ENCODE measurements at places on chromosomes 6 and 20.
A peak's percentile ranks its signal among the peaks of the same experiment; 100 is the strongest.

GRCh38 chr6:148441454-148441911 lies 98.8 kb downstream of the SASH1 start:
- DNase-seq = no peak

GRCh38 chr6:27502508-27503435 lies 29.9 kb upstream of the ZNF184 start:
- DNase-seq = no peak

GRCh38 chr6:87661016-87661415 lies 41.0 kb downstream of the AKIRIN2 start:
- no peak for DNase-seq

GRCh38 chr6:100088009-100088408 lies 94.0 kb upstream of the MCHR2 start:
- no peak for DNase-seq

GRCh38 chr6:169897601-169898358 lies 146.4 kb downstream of the ERMARD start:
- no peak for DNase-seq

DNA sequence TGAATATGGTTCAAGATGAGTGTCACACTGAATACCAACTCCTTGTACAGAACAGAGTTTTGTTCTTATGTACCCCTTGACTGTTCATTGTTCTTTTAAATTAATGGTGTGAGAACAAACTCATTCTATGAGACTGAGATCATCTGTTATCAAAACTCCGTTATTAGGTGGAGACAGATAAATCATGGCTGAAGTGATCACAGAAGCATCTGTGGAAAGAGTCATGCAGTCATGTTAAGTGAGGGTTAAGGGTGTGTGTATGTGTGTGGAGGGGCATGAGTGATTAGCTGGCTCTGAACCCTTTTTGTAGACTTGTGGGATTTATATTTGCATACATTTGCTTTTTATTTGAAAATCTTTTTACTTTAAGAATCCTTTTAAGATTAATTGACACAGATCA lies 24.7 kb downstream of the ADGRG6 start:
- DNase-seq = no peak

DNA sequence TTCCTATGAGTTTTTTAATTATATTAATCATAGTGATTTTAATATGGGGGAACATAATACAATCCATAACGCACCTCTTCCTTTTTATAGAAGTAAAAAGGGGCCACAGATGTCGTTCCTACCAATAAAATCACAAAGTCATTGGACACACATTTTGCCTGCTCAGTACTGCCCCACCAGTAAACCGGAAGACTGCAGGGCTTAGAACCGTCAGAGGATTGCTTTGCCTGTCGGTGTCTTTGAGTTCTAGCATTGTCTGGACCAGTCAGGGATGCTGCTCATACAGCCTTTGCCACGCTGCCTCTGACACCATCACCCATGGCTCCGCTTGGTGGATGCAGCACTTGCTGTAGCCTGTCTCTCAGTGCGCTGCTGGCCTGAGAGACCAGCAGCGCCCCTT lies 853.6 kb downstream of the C6orf118 start:
- no peak for DNase-seq

DNA sequence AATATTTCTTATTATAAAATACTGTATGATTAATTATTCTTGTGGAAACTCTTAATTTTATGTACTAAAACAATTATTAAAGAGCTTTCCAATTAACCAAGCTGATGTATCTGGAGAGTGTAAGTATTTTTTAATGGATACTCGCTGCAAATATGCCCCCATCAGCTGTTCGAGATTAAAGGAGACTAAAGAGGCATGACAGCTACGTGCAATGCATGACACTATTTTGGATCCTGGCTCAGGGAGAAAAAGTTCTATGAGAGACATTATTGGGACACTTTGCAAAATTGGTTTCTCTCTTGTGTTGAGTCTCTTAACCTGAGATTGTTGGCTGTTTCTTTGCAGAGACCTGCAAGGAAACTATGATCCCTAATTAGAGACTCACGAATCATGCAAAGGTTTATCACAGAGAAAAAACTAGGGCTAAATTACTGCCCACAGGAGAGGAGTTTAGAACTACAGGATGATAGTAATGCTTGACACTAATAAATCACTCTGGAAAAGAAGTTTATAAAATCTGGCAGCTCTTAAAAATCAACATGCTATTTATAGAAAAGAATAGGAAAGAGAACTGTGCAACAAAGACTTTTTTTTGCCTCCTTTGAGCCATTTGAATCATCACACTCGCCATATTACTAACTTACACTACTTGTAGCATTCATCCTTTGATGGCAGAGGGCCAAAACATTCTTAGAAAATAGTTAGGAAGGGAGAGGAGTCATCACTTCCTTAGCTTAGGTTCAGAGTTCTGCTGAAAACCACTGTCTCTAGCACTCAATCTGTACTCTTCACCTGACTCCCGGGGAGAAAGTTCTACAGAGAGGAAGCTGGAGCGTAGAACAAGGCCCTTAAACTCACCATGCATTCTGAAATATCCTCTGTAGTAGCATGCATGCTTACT lies 25.3 kb downstream of the NRN1 start:
- DNase-seq = no peak

DNA sequence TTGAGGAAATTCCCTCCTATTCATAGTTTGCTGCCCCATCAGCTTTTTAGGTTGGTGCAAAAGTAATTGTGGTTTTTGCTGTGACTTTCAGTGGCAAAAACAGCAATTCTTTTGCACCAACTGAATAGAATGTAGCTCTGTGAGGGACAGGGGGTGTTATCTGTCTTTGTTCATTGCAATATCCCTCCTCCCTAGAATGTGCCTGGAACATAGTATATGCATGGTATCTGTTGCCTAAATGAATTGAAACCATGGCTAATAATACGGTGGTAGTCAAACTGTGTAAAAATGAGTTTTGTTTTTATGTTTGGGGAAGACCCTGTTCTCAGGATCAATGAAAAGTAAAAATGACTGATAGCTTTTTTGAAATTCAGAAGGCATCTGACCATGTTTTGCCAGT lies 45.1 kb downstream of the SCAND1 start:
- no peak for DNase-seq

DNA sequence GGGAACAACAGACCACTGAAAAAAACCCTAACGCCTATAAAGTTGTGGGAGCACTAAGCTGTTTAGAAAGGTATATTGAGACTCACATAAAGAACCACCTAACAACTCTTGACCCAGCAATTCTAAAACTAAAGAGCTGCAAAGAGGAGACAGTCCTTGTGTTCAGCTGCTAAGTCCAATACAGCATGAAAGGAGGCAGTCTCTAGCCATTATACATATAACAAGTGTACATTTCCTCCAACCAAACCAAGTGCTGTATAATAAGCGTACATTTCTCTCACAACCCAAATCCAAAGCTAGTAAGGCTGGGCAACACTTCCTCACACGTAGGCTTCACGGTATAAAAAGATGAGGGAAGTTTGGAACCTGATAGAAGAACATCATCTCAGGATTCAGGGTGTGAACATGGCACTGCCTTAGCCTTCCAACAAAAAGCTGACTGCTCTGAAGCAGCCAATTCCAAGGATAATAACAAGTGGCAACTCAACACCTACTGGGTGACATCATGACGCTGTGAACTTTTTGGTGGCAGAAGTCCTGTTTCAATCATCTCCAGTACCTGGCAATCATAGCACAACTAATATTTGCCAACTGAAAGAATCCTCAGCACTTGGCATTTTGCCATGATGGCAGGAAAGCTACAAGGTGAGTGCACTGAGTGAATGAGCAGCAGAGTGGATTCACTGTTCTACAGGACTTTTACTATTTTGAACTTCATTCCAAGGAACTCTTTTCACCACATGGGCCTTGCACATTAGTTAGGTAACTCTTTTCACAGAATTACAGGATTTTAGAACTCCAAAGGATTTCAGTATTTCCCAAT lies 16.6 kb downstream of the TBC1D20 start:
- DNase-seq = no peak

GRCh38 chr20:9300534-9300933 lies 213.9 kb upstream of the LAMP5 start:
- DNase-seq = no peak

GRCh38 chr20:49699200-49699992 lies 14.3 kb downstream of the B4GALT5 start:
- no peak for DNase-seq

- DNase-seq = no peak
These were observed 64.3 kb upstream of the MLN start for GRCh38 chr6:33868141-33868540.

- peak; percentile 41 for DNase-seq
These were observed 1.3 kb downstream of the EPPIN start for GRCh38 chr20:45545754-45546453.

DNA sequence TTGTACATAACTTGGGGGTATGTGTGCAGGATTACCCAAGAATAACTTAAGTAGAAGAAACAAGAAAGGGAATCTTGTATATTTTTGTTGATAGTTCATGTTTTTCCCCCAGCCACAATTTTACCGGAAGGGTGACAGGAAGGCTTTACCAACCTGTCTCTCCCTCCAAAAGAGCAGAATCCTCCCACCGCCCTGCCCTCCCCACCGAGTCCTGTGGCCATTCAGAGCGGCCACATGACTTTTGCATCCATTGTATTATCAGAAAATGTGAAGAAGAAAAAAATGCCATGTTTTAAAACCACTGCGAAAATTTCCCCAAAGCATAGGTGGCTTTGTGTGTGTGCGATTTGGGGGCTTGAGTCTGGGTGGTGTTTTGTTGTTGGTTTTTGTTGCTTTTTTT lies 22.0 kb downstream of the PRDM1 start:
- DNase-seq = no peak

- no peak for DNase-seq
These were observed 11.7 kb downstream of the EPM2A start for GRCh38 chr6:145723646-145724045.

DNA sequence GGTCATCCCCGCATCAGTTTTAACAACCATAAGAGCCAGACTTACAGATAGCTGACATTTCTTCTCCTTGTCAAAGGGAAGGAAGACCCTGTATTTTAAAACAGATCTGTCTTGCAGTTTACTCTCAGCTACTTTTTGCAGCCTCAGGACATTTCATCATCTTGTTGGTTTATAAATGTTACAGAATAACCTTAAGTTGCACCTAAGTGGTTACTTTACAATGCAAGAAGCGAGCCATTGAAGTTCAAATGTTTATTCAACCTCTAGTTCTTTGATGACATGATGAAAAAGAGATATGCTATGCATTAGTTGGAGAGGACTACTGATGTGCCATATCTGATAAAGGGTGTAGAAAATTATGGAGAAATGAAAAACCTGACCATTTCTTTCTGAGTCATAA lies 187.9 kb upstream of the COL21A1 start:
- DNase-seq = no peak

- peak; percentile 16 for DNase-seq
These were observed 28.3 kb upstream of the PREP start for GRCh38 chr6:105431226-105431625.

DNA sequence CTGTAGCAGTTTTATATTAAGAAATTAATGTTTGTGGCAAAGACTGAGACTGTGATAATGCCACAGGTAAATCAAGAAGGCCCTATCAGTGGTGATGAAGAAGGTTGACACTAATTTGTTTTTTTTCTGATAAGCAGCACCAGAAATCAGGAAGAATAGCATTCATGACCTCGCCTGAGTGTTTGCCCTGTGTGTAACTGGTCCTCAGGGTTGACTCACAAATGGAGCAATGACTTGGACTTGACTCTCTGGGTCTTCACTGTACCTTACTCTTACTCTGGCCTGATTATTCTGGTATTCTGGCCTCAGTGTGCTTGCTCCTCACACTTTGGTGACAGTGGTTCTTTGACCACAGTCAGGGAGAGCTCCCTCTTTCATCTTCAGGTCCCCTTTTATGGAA lies 243.9 kb downstream of the HAO1 start:
- DNase-seq = no peak

DNA sequence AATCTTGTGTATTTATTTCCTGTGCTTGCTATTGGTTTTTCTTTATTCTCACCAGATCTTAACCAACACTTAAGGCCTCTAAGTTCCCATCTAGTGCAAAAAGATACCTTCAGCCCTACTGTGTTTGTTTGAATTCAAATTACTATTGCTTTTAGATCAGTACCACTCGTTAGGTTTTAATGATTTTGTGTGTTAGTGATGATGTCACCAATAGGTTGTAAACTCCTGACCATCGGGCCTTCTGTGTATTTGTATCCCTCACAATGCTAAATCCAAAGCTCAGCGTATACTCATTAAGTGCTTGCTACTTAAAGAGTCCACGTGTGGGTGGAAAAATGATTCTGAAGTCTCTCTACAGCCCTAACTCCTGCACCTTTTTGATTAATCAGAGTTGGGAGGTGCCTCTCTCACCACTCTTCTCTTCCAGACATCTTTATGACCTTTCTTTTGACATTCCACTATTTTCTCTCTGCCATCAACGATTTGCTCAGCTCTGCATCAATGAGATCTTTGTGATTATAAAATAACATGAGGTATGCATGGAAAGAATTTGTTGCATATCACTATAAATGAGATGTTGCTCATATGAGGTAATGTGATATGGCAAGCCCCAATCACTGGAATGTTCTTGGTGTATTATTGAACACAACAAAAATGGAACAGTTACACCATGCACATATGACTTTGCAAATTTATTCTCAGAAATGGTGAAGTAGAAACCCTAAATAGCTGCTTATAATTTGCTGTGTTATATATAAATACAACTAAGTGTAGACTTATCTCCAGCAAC lies 55.1 kb upstream of the LAMA2 start:
- DNase-seq = no peak

DNA sequence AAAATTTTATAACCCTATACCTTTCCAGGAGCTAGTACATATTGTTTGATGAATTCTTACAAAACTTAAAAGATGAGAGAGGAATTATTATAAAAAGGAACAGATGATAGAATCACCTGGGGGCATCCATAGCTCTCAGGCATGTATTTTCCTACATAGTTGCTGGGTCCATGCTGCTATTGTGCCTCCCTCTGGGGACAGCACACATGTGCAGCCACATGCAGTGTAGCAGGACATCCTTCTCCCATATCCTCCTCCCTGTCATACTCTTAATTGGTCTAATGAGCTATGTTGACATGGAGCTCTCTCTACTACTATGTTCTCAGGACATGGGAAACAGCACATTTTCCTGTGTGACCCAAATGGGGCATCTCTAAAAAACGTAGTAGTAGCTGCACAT lies 898.2 kb upstream of the MAP3K7 start:
- DNase-seq = no peak

DNA sequence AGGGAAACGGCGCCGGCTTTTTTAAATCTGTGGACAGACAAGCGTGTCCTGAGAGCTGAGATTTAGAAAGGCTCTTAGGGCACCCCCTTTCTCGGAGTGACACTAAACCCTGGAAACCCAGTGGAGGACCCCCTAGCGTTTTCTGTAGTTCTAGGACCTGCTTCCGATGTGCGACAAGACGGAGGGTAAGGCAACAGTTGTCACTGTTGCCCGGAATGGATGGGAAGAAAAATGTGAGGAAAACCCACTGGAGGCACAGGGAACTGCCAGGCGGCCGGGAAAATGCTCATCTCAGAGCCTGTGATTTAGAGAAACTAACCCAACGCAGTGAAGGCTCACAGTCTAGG lies 551 bp upstream of the ATP5F1E start:
- DNase-seq = no peak

- DNase-seq = no peak
These were observed 656.6 kb upstream of the MAP3K7 start for GRCh38 chr6:91243436-91243835.

- DNase-seq = peak; percentile 96
These were observed 126.0 kb upstream of the SLC2A12 start for GRCh38 chr6:134178161-134179044.

- DNase-seq = no peak
These were observed 31.9 kb upstream of the NOX3 start for GRCh38 chr6:155487371-155488130.
